ENCODE measurements at places on chromosomes 3 and 15.

GRCh38 chr3:102688556-102688930 is 253.7 kb downstream of the ZPLD1 start:
- DNase-seq, result no peak

DNA sequence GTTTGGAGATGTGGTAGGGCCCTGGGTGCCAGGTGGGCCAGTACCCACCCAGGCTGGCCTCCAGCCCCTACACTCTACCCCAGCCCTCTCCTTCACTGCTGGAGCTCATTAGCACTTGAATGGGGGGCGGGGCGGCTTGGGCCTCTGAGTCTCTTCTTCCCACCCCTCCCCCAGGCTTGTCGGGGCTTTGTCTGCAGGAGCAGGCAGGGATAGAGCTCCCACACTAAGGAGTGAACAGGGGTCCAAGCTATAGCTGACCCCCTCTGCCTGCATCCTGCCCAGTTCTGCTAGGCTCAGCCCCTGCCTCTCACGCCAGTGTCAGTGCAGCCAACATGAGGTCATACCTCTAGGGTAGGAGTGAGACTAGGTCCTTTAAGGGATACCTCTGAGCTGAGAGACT is 5.2 kb downstream of the GNAI2 start:
- peak; percentile 56 for DNase-seq

DNA sequence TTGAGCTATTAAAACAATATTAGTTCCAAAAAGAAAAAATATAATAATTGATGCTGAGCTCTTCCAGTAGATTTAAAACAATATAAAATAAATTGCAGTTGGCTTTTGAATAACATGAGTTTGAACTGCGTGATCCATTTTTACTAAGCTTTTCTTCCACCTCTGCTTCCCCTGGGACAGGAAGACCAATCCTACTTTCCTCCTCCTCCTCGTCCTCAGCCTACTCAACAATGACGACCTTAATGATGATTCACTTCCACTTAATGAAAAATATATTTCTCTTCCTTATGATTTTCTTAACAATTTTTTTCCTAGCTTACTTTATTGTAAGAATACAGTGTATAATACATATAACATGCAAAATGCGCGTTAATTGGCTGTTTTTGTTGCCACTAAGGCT is 78.9 kb upstream of the THRB start:
- no peak for DNase-seq

GRCh38 chr3:69445024-69445423 is 59.1 kb upstream of the FRMD4B start:
- DNase-seq, result no peak

- DNase-seq, result no peak
These were observed 1.4 kb downstream of the PLEKHO2 start for GRCh38 chr15:64842986-64843561.
